ENCODE measurements at places on chromosomes 12 and 14.

DNA sequence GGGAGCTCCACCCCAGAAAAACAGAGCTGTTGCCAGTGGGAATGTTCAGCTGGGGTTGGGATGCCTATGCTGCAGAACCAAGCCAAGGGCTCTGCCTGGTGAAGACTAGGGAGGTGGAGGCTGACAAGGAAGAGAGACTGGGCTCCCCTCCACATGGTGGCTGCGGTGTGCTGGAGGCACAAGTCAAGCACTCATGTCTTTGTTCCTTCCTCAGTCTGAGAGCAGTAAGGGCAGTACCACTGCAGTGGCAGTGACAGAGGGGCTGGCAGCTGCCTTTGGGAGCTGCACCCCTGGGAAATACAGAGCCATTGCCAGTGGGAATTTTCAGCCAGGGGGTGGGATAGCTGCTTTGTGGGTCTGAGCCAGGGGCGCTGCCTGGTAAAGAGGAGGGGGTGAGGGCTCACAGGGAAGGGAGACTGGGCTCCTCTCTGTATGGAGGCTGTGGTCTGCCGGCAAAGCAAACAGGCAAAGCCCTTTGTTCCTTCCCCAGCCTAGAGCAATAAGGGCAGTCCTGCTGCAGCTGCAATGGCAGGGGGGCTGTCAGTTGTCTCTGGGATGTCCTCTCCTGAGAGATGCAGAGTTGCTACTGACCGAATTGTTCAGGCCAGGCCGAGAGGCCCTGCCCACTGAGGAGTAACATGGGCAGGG lies 255.9 kb downstream of the RAD51B start:
- no peak overlapping the region for H3K4me3 ChIP-seq
- H3K4me1 ChIP-seq = peaks cover 1% of the 10 kb centered on the region
- no peak for DNase-seq
- H3K27me3 ChIP-seq = no peaks in the 10 kb centered on the region
- H3K36me3 ChIP-seq = peaks cover 12% of the 10 kb centered on the region

GRCh38 chr12:127268213-127268612 lies 998.8 kb upstream of the TMEM132C start:
- no peak overlapping the region for H3K4me3 ChIP-seq
- H3K4me1 ChIP-seq = no peaks in the 10 kb centered on the region
- H3K36me3 ChIP-seq = no peaks in the 10 kb centered on the region

DNA sequence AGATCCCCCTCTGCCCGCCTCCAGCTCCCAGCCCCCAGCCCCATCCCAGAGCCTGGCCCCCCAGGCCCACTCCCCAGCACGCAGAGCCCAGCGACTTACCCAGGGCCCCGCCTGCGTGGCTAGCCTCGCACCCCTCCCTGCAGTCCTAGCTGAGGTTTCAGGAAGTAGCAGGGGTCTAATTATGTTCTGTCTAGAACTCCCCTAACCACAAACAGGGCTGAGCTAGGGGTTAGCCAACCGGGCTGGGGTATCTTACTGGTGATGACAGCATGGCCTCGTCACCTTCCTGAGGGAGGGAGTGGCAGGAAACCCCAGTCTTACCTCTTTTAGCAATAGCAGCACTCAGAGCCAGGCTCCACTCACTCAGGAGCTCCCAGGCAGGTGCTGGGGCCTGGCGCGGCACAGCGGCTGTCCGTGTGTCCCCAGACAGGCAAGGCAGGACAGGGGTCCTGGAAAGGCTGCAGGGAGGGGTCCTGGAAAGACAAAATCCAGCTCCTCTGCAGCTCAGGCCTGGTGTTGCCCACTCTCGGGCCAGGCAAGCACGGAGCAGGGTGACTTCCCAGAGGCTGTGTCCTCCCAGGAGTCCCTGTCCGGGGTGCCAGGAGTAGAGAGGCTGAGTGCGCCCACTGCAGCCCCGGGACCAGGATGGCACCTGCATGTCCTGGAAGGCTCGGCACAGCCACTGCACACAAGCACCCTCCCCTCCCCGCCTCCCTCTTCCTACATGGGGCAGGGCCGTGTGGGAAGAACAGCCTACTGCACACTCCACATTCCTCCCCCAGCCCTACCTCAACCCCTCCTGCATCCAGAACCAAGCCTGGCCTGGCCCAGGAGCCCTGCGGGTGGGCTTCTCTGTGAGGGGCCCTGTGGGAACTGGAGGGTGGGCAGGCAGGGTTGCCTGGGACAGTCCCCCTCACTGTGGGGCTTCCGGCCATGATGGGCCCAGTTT lies at the start of gene GPR132:
Gene GPR132 (minus strand): TSS at position 151 of the 949 bp plus-strand sequence. CDS start 10,010 bp downstream, outside the sequence.
- H3K27me3 ChIP-seq = no peaks in the 10 kb centered on the region
- DNase-seq = peak; percentile 98
- H3K27ac ChIP-seq = peak within 1 kb of the TSS; percentile 97
- peaks cover 13% of the 10 kb centered on the region for H3K36me3 ChIP-seq
- peaks cover 65% of the 10 kb centered on the region for H3K4me1 ChIP-seq
- peak within 1 kb of the TSS; percentile 95 for H3K4me3 ChIP-seq

GRCh38 chr12:116303929-116304328 lies 26.4 kb upstream of the MED13L start:
- no peak for DNase-seq
- no peak overlapping the region for H3K4me3 ChIP-seq
- H3K4me1 ChIP-seq = no peaks in the 10 kb centered on the region
- no peak overlapping the region for H3K27ac ChIP-seq
- H3K36me3 ChIP-seq = no peaks in the 10 kb centered on the region

- peak overlapping the region; percentile 97 for H3K27ac ChIP-seq
- no peak for DNase-seq
- peak overlapping the region; percentile 90 for H3K4me3 ChIP-seq
- no peaks in the 10 kb centered on the region for H3K27me3 ChIP-seq
These were observed 456 bp upstream of the TMPO start for GRCh38 chr12:98514982-98515286.

- DNase-seq = peak; percentile 69
- H3K27me3 ChIP-seq = no peaks in the 10 kb centered on the region
- peak overlapping the region; percentile 88 for H3K27ac ChIP-seq
- H3K4me1 ChIP-seq = peaks cover 80% of the 10 kb centered on the region
- peak overlapping the region; percentile 95 for H3K4me3 ChIP-seq
- peaks cover 43% of the 10 kb centered on the region for H3K36me3 ChIP-seq
These were observed 677 bp downstream of the C12orf75 start for GRCh38 chr12:105330931-105331804.

DNA sequence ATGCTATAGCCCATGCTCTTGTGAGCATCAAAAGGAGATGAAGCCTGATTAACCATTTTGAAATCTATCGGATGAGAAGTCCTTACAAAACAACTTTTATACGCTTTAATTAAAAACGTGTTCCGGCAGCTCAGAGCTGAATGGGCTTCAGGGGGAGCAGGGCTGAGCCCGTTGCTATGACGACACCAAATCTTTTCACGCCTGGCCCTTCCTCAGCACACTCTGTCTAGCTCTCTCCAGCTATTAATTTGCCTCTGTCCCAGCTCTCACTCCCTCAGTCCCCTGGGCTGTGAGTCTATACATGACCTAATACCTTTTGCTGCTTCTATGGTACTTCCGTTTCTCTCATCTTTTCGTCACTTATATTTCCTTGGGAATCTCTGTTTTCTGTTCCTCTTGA lies 15.8 kb downstream of the FOXA1 start:
- peaks cover 7% of the 10 kb centered on the region for H3K27me3 ChIP-seq
- H3K4me3 ChIP-seq = no peak overlapping the region
- H3K36me3 ChIP-seq = no peaks in the 10 kb centered on the region
- H3K27ac ChIP-seq = no peak overlapping the region

GRCh38 chr14:56331592-56332216 lies 213.5 kb downstream of the PELI2 start:
- peaks cover 14% of the 10 kb centered on the region for H3K4me1 ChIP-seq
- DNase-seq = no peak
- no peak overlapping the region for H3K27ac ChIP-seq
- no peak overlapping the region for H3K4me3 ChIP-seq
- peaks cover 2% of the 10 kb centered on the region for H3K36me3 ChIP-seq

DNA sequence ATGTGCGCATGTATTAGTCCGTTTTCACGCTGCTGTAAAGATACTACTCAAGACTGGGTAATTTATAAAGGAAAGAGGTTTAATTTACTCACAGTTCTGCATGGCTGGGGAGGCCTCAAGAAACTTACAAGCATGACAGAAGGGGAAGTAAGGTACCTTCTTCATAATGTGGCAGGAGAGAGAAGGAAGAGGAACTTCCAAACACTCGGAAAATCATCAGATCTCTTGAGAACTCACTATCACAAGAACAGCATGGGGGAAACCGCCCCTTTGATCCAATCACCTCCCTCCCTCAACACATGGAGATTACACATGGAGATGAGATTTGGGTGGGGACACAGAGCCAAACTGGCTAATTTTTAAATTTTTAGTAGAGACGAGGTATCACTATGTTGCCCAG lies 41.8 kb upstream of the SNX6 start:
- no peaks in the 10 kb centered on the region for H3K27me3 ChIP-seq
- H3K36me3 ChIP-seq = no peaks in the 10 kb centered on the region
- peaks cover 1% of the 10 kb centered on the region for H3K4me1 ChIP-seq
- DNase-seq = no peak
- no peak overlapping the region for H3K27ac ChIP-seq

DNA sequence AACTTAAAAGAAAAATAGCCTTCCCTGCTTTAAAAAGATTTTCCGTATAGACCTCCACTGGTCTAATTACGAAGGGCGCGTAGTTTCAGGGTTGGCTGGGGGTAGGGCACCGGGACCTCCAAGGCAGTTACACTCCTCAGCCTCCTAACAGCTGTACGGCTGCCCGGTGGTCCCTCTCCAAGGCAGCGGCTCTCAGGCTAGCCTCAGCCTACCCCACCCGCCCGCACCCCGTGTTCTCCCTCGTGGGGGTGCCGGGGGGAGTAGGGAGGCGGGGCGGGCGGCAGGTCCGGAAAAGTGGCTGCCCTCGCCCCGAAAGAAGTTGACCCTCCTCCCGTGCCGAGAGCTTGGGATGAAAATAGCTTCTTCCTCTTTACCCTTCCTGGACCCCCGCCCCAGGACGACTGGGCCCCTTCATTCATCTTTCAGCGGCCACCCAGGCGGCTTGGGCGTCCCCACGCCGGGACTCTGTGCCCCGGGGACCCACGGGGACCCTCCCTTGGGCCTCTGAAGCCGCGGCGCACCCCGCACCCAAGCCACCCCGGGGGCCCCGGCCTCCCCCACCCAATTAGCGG lies 991 bp upstream of the RCOR1 start:
- H3K36me3 ChIP-seq = peaks cover 9% of the 10 kb centered on the region
- peak; percentile 55 for DNase-seq
- peaks cover 21% of the 10 kb centered on the region for H3K4me1 ChIP-seq
- H3K27ac ChIP-seq = peak overlapping the region; percentile 49
- H3K27me3 ChIP-seq = peaks cover 3% of the 10 kb centered on the region

- H3K27ac ChIP-seq = peak overlapping the region; percentile 93
- H3K4me3 ChIP-seq = peak overlapping the region; percentile 85
- H3K36me3 ChIP-seq = peaks cover 15% of the 10 kb centered on the region
- peaks cover 28% of the 10 kb centered on the region for H3K4me1 ChIP-seq
These were observed 1.1 kb upstream of the WDR89 start for GRCh38 chr14:63642656-63643382.

DNA sequence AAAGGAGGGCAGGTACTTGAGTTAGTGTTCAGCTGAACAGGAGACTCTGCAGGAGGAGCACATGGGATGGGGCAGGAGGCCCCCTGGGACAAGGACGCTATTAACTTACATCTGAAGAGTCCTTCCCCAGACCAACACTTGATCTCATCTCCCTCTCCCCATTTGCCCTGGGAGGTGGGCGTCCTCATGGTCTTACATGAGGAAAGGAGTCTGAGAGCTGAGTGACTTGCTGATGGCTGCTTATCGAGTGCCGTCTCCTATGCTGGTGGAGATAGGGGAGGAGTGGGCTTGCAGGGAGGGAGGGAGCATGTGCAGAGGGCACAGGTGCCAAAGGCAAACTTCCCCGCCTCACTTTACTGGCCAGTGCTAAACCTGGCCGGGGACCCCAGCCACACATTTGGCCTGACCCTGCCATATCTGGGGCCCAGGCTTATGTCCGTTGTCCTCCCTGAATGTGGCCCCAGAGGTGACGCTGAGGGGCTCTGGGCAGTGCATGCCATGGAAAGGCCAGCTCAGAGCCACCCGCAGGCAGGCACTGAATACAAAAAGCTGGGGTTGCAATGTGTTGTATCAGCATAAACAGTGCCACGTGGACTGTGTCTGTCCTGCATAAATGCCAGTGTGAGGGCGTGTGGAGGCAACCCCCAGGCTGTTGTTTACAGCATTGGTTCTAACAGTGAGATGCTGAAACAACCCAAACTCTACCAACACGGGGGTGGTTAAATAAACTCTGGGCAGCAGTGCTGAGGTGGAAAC lies 29.4 kb downstream of the FAIM2 start:
- no peak overlapping the region for H3K4me3 ChIP-seq
- no peaks in the 10 kb centered on the region for H3K27me3 ChIP-seq
- H3K4me1 ChIP-seq = no peaks in the 10 kb centered on the region
- DNase-seq = no peak
- no peak overlapping the region for H3K27ac ChIP-seq

- H3K4me1 ChIP-seq = no peaks in the 10 kb centered on the region
- DNase-seq = no peak
- no peaks in the 10 kb centered on the region for H3K27me3 ChIP-seq
- no peaks in the 10 kb centered on the region for H3K36me3 ChIP-seq
- no peak overlapping the region for H3K4me3 ChIP-seq
- H3K27ac ChIP-seq = no peak overlapping the region
These were observed 178.0 kb upstream of the TMEM132C start for GRCh38 chr12:128088926-128089325.

DNA sequence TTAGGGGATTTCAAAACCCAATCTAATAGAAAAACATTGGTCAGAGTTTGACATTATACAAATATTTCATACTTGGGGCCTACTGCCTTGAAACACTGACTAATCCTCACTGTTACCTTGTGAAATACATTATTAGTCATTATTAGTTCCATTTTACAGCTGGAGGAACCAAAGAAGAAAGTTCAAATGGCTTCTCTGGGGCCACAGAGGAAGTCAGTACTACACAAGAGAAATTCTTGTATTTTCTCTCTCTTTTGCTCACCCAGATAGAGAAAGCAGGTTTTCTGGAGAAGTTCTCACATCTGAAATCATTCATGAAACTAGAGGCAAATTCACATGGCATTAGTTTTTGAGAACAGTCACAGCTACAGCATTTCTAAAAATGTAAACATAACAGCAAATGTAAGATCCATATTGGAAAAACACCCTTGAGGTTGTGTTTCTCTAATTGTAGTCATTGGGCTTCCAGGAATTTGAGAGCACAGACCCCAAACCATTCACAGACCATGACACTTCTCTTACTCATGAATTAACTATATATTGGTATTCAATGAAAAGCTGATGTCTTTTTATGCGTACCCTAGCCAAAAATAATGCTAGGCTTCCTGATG lies 83.0 kb downstream of the LLPH start:
- H3K27ac ChIP-seq = no peak overlapping the region
- no peaks in the 10 kb centered on the region for H3K36me3 ChIP-seq
- peaks cover 4% of the 10 kb centered on the region for H3K27me3 ChIP-seq
- H3K4me1 ChIP-seq = no peaks in the 10 kb centered on the region
- no peak overlapping the region for H3K4me3 ChIP-seq
- no peak for DNase-seq

GRCh38 chr14:68784226-68784910 lies 8.5 kb downstream of the ZFP36L1 start:
- no peak overlapping the region for H3K4me3 ChIP-seq
- no peak for DNase-seq
- H3K27ac ChIP-seq = no peak overlapping the region
- H3K4me1 ChIP-seq = peaks cover 84% of the 10 kb centered on the region
